ENCODE measurements at places on chromosomes 5 and 9.

DNA sequence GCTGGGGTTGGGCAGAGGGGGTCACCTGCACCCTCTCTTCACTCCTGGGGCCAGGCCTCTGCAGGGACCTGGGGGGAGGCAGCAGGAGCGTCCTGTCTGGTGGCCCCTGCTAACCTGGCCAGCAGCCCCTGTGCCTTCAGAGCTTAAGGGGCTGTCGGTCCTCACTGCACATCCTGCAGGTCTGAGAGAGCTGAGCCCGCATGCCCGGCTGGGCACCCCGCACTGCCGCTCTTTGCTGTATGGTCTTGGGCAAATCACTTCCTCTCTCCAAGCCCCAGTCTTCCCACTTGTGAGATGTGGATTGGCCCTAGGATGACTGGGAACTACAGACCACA lies 7.9 kb downstream of the FLT4 start:
- no peak for DNase-seq

DNA sequence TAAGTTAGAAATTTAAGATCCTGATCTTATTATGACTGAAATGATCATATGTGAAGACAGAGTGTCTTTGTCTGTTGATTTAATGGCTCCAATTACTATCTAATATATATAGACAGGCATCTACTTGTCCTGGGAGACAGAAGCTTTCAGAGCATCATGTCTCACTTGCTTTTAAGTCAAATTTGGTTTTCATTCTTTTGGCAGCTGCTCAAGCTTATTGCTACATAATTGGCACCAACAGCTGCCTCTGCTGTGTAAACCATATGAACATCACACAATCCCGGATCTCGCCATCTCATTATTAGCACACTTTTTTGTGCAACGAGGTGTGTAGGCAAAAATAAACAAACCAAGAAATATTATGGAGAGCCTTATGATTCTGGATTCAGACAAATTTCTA lies 1717.9 kb downstream of the EFNA5 start:
- peak; percentile 94 for DNase-seq

- no peak for DNase-seq
Observed at GRCh38 chr9:77988630-77989029, 43.0 kb downstream of the GNAQ start.

DNA sequence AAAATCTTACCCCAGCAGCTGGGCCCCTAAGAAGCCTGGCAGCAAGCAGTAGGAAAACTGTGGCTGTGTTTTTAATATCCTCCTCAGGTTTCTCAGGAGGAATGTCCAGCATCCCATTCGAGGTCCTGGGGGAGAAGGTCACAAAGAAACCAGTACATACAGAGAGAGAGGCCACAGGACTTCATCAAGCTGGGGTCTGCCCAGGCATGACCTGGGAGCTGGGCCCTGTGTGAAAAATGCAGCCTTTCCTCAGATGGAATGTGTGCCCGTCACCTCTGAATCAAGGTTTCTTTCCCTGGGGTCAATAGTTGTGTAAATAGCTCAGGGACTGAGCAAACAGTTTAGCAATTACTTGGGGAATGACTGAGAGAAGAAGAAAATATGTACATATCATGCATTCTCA lies 33.9 kb upstream of the RAD23B start:
- DNase-seq = no peak

DNA sequence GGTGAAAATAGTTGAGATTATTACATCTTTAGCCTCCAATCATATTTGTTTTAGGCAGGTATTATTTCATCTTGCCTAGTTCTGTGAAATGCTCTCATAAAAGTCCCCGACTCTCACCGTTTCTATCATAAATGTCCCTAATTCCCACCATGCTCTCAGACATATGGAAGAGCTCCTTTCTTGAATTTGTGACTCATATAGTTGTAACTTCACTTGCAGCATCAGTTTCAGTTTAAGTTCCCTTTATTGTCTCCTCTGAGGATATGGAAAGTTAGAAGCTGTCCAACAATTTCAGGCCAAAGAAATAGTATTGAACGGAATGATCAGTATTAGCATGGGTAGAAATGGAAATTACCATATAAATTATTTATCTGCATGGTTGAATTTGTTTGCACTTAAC lies 187.5 kb upstream of the NR4A3 start:
- no peak for DNase-seq

DNA sequence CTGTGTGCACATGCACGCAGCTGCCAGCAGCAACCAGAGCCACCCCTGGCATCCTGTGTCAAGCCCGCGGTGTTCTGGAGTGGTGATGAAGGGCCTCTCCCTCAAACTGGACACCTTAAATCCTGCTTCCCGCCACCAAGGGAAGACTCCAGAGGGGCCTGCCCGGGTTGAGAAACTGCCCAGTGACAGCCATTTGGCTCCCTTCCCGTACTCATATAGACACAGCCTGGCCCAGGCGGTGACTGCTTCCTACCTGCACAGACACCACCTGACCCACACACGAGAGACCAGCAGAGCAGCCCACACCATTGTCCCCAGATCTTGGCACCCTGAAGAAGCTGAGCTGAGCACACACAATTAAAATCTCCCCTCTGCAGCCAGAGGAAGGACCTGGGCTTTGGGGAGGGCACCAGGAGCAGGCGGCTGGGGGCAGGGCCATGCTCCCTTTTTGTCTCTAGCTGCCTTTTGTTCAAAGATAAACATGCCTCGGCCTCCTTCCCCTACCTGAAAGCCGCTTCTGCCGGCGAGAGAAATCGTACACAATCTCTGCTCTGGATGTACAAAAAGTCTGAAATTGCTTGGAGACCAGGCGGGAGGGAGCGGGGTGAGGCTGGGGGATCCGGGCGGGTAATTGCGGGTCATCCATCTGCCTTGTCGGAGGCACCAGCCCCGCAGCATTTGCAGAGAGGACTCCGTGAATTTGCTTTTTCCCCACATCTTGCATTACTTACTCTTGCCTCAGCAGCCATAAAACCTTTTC lies 78.4 kb downstream of the TSPAN17 start:
- DNase-seq = no peak

- DNase-seq = no peak
Observed at GRCh38 chr5:65171645-65172044, 310.1 kb downstream of the ADAMTS6 start.

DNA sequence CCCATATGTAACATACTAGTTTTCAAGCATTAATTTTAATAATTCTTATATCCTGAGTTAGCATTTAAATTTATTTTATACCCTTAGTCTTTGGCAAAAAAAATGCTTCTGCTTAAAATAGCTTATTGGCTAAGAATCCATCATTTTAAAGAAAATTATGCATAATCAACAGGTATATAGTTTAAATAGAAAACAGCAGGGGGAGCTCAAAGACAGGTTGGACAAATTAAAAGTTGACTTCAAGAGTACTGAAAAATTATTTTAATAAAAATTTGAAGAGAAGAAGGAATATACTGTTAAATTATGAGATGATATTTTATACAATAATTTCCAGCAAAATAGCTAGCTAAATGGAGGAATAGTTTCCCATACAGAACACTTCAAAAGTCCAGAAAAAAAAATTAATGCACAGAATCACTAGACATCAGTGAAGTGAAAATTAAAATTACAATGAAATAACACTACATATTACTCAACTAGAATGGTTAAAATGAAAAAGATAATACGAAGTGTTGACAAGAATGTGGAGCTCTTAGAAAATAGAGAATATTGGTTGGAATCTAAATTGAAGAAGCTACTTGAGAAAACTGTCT lies 387.1 kb downstream of the PDE4D start:
- DNase-seq = peak; percentile 30

GRCh38 chr5:6728795-6729183 lies 15.6 kb downstream of the TENT4A start:
- no peak for DNase-seq

DNA sequence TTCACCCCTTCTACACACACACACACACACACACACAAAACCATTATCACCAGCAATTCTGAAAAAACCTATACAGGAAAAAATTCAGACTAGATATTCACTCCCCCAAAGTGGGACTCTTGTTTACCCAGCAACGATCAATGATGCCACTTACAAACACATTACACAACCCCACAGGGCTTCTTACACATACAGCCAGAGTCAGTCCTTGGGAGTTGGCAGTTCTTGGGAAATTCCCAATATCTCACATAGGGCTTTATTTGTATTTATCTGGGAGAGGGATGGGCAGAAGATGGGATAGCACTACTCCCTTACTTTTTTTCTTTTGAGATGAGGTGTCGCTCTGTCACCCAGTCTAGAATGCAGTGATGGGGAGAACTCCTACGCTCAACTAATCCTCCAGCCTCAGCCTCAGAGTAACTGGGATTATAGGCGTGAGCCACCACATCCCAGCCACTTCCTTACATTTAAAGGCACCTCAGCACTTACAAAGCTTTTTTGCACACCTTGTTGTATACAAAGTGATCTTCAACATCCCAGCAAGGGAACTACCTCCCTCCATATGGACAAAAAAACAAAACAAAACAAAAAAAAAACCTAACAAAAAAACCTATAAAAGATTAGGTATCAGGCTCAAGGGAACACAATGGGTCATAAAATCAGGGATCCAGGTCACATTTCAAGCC lies 168.4 kb downstream of the TSSK1B start:
- no peak for DNase-seq

- no peak for DNase-seq
Observed at GRCh38 chr5:158064334-158065123, 205.6 kb upstream of the CLINT1 start.

DNA sequence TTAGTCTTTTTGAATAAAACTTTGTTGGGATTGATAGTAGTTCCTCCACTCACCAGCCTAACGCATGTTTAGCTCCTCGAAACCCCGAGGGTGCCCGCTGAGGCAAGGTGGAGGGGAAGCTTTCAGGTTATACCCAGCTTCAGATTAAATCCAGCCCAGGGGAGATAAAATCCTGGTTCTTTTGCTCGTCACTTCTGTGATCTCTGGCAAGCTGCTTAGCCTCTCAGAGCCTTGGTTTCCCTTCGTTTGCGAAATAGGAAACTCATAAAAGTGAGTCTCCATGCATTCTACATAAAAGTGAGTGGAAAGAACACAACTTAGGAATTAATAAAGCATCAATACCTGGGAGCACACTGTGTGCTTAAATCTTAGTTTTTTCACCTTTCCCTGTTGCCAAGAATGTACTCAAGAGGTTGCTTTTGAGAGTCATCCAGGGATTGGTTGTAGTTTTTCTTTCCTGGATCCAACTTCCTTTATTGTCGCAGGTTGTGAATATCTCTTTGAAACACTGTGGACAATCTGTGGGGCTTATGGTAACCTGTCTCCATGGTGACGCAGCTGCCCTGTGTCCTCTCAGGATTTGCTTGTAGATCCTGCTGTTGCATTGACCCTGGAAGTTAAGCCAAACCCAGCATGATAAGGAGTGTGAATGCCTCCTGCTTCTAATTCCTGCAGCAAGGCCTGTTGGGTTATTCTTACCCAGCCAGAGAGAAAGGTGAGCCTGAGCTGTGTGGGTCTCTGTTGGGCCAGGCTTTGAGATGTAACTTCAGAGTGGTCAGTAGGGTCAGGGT lies 2.0 kb downstream of the GALNT12 start:
- no peak for DNase-seq

DNA sequence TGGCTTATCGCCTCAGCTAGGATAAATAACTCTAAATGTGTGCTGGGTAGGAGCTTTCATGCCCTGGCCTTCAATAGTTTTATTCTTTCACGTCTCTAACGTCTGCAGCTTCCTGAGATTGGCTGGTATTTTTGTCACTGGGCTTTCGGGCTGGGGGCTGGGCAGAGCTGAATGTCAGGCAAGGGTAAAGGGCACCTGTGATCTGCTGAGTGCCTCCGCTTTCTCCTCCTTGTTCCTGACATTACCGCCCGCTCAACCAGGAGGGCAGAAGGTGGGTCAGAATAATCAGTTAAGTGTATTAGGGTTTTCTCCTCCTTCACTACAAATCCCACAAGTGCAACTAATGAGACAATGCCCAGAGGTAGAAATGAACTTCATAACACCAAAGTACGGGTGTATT lies 216.6 kb downstream of the TSSK1B start:
- DNase-seq = no peak

DNA sequence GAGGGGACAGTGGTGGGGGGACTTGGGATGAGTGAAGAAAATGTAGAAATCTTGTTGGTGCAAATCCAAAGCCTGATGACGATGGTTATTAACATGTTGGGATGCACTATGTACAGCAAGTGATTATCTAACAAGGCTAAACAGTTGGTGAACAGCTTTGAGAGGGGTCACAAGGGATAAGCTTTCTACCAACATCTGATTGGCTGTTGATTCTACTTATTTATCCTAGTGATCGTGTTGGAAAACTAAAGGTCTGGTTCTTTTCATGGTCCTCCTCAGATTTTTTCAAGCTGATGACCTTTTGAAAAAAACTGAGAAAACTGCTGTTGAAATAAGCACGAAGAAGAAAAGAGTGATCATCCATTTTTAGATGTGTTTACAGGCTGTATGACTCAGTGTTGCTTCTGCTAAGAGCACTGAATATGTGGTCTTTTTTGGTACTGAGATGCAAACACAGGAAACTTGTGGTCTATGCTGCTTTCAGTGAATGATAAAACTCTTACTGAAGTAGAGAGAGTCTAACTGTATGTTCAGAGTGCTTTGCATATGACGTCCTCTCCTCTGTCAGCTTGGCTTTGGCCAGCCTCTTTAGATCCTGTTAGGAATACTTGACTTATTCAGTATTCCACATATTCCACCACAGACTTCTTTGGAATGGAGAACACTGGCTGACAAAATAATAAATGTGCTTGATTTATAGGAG lies 174.8 kb downstream of the SLF1 start:
- no peak for DNase-seq

GRCh38 chr9:6667633-6668280 lies 22.2 kb upstream of the GLDC start:
- DNase-seq = peak; percentile 39

DNA sequence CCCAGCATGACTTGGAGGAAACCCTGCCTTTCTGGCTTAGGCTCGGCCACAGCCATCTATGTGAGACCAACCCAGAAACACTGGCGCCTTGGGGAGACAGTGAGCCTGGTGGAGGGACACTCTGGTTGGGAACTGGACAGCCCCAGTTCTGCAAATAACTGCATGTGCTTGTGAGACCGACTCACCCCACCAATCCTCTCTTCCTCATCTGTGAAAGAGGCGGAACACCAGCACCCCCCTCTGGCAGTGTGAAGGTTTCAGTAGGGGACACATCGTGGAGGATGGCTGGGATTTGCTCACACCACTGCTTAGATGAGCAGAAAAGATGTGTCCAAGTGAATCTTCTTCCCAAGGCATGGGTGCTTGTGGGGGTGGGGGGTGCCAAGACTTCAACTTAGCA lies 43.4 kb upstream of the N4BP3 start:
- DNase-seq = peak; percentile 34

GRCh38 chr9:75893106-75893505 lies 2.6 kb downstream of the PCSK5 start:
- DNase-seq = no peak

DNA sequence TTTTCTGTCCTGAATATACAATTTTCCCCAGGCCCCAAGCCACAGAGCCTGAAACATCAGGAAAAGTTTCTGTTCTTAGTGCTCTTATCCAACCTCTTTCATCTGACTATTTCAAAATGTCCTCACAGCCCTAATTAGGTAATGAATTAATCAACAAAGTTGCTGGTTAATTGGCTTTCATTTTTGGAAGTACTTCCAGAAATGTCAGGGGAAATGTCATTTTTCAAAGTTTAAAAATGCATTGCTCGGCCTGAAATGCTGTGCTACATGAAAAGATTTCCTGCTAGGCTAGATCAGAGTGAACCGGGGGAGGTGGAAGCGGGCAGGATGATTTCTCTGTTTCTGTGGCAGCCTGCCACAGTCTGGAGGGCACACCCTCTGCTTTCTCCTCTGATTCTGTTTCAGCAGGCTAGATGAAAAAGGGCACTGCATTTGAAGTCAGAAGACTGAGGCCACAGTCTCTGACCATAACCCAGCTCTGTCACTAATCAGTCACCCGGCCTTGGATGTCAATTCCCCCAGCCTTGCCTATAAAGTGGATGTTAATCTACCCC lies 55.9 kb upstream of the BARX1 start:
- DNase-seq = no peak

Measured in NCI-H446 (cell line).